ENCODE measurements at places on chromosomes 12 and 14.
A peak's percentile ranks its signal among the peaks of the same experiment; 100 is the strongest.

DNA sequence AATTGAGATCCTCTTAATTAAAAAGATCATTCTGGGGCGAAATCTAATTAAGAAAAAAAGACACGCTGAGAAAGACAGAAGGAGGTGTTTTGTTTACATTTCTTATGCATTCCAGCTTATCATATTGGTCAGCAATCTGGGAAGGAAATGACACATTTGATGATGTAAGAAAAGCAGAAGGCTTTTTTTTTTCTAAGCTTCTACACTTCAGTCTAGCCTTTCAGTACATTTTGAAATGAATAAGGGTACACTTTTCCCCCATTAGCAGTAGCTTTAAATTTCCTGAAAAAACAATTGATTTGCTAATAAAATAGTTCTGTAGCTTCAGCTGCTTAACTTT lies 5.9 kb upstream of the GSC start:
- DNase-seq: no peak

DNA sequence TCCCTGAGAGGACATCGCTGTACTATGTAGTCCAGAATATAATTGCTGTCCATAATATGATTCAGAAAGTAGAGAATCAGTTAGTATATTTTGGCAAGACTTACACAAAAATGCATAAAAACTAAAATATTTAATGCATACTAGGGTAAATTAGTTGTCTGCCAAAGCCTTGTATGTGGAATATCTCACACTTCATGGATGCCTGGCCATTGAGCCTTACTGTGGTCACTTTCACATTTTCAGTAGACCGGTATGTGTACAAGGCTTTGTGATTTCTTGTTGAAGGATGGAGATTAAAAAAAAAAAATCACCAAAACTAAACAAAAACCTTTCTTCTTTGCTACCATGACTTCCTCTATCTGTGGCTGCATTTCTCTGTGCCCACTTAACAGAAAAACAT lies 197.3 kb upstream of the DDHD1 start:
- no peak for DNase-seq

GRCh38 chr14:58568322-58568721 lies 69.4 kb upstream of the DACT1 start:
- no peak for DNase-seq

GRCh38 chr12:90211017-90211416 lies 502.4 kb upstream of the ATP2B1 start:
- DNase-seq: peak; percentile 40

DNA sequence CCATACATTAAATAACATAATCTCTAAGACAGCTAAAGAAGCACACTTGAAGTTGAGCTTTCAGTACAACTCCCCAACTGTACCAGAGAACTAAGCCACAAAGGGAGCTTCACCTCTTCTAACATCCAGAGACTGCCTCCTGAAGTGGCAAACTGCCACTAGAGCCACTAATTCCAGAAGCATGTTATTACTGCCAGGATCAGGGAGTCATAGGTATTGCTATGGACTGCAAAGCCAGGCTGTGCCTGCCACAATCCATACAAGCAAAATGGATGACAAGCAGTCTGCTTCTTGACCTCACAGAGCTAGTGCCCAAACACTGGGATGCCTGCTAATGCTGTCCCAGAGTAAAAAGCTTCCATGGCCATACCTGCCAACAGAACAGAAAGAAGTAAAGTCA lies 160.1 kb downstream of the STXBP6 start:
- no peak for DNase-seq

- no peak for DNase-seq
These were observed 20.3 kb upstream of the HSPB8 start for GRCh38 chr12:119158402-119158801.

DNA sequence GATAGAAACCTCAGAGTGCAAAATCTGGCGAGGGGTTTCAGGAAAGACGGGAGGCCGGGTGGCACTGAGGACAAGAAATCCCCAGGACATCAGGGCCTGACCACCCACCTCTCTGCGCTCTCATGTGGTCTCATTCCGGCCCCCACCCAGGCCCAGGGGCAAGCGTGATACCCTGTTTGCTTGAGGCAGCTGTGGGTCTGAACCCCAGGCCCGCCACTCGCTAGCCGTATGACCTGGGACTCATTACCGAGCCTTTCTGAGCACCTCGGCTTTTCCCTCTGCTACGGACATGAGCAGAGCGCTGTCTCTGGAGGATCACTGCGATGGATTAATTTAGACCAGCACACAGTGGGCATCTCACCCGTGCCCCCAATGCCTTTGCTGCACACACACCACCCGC lies 25.5 kb upstream of the BCDIN3D start:
- no peak for DNase-seq

GRCh38 chr14:95784137-95784536 lies 70.2 kb upstream of the TCL1A start:
- DNase-seq: no peak

GRCh38 chr12:5806371-5807089 lies 138.5 kb downstream of the ANO2 start:
- DNase-seq: peak; percentile 95

GRCh38 chr12:131266591-131267467 lies 313.1 kb downstream of the ADGRD1 start:
- DNase-seq: no peak

GRCh38 chr12:43937947-43938346 lies 102.1 kb downstream of the TMEM117 start:
- no peak for DNase-seq

DNA sequence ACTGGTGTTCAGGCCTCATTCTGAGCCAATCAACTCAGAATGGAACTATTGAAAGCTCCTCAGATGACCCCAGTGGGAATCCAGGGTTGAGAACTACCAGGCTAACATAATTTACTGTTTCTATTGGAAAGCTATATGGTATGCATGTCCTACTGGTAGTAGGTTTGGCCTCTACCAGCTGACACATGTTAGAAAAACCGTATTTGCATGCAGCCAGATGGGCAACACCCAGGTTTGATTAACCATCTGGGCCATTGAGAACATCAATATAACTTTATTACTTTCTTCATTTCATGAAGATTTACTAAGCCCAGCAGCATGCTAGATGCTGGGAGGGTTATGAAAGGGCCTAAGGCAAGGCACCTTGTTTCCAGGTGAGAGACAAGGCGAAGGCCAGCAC lies 181.4 kb upstream of the PARP11 start:
- DNase-seq: no peak

- peak; percentile 98 for DNase-seq
These were observed 459.4 kb downstream of the ETNK1 start for GRCh38 chr12:23084236-23084995.

GRCh38 chr12:51683763-51684357 lies 92.8 kb downstream of the SCN8A start:
- DNase-seq: no peak

- DNase-seq: no peak
These were observed 11.5 kb downstream of the TEAD4 start for GRCh38 chr12:2970744-2971143.

- DNase-seq: no peak
These were observed 13.6 kb downstream of the MDM2 start for GRCh38 chr12:68821357-68822188.

DNA sequence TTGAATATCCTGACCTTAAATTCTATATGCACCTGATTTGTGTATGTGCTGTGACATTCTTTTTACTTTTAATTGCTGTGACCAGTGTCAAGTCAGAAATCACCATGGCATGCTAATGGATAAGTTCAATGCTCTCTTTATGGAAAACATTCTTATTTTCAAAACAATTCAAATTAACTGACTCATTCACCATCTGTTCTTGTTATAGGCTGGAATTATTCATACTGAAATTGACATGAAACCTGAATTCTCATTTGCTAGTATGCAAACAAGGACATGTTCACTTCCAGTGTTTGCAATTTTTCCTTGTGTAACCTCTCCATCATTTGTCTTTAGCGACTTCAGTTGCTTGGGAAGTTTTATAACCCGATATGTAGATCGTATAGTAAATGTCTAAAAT lies at the start of gene TAS2R30:
TAS2R30 (minus strand) TSS at position 340 of the 400 bp plus-strand sequence. CDS start 400 bp downstream, outside the sequence.
- no peak for DNase-seq

GRCh38 chr12:69023840-69024239 lies 90.9 kb upstream of the CPM start:
- no peak for DNase-seq

DNA sequence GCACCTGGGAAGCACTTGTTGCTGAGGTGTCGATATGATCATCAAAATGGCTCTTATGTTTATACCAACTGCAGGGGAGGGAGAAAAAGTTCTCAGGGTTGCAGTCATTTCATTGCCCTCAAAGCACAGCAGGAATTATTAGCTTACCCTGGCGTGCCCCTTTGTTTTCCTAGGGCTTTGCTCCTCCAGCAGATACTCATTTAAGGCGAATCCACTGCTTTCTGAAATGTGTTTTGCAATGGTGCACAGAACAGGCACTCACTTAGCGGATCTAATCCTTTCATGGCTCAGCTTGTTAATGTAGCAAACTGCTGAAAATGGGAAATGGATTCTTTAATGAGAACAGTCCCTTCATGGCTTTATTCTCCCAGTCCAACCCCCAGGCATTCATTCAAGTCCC lies 76.7 kb downstream of the NKX2-1 start:
- DNase-seq: no peak

DNA sequence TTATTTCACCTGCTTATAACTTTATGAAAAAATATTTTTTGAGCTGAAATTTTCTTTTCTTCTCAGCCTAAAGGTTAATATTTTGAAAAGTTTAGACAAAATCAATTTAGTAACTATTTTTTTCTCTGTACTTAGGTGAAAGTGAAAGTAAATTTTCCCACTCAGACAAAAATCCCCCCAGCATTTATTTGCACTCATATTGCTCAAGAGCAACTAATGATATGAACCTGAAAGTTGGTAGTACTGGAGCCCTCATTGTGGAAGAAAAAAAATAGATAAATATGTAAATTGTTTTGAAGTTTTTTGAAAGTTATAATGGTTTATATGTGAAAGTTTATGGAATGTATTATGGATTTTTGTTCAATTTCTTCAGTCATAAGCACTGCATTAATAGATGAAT lies 1005.9 kb upstream of the ATXN7L3B start:
- DNase-seq: no peak

GRCh38 chr14:72882047-72882446 lies 11.9 kb downstream of the DPF3 start:
- no peak for DNase-seq

GRCh38 chr12:42779186-42779859 lies 189.8 kb upstream of the PRICKLE1 start:
- DNase-seq: no peak

GRCh38 chr12:110731479-110731878 lies 11.2 kb downstream of the PPP1CC start:
- DNase-seq: no peak

DNA sequence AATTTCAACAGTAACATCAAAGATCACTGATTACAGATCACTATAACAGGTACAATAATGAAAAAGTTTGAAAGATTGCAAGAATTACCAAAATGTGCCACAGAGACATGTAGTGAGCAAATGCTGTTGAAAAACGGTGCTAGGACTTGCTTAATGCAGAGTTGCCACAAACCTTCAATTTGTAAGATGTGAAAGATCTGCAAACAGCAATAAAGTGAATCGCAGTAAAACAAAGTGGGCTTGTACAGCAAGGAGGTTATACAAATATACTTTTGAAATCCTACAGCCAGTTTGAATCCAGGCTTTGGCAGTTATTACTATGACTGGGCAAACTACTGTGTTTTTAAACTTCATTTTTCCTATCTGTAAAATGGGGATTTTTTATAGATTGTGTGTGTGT lies 1.0 kb upstream of the PLEKHA5 start:
- DNase-seq: no peak

DNA sequence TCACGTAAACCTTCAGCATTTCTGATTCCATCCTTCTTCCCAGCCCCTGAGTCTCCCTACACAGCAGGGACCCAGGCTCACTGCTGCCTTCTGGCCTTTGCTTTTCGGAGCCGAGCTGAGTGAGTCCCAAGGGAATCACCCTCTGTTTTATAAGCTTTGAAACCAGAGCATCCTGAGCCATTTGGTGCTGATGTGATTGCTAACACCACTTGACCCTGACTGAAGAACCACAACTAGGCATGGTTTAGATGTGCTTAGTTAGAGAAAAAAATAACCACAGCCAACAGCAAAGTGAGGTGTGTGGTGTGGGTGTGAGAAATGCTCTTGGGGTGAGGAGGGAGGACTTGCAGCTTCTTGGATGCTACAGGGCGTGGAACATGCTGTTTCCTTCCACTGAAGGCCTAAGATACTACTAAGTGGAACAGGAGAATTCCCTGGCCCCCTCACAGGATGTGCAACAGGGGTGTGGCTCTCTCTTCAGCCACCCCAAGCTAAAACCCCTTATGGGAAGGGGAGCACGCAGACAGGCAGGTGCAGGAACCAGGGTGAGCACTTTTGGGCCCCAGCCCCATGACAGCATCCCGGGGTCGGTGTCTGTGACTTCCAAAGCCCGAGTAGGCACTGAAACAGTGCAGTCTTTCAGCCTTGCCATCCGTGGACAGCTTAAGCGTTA lies at the start of gene TC2N:
TC2N (minus strand) TSS at position 221 of the 673 bp plus-strand sequence. CDS start 53,767 bp downstream, outside the sequence.
- DNase-seq: no peak

DNA sequence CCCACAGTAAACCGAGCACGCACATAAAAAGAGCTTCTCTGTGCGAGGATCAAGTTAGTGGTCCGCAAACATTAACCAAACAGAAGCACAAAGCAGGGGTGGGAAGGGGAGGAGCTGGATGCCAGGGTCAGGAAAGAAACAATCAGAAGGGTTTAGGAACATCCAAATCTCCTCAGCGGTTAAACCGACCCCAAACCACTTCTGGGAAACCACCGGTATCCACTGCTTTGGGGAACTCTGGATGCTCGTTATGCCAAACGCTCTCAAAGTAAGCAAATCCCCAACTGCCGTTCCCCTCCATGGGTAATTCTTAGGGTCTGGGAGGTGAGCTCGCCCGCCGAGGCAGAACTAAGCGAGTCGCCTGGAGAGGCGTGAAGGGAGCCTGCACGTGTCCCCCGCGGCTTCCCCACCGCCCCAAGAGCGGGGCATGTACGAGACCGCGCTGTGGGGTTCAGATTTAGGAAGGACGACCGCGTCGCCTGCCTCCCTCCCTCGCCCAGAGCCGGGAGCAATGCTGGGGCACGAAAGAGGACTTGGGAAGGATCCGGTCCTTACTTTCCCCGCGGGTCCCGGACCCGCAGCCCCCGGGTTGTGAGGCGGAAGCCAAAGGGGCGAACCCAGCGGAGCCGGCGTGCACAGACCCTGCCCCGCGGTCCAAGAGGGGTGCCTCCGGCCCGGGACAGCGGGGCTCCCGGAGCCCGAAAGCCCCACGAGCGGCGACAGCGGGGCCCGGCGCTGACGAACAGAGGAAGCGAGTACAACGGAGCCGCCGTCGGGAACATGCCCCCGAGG lies 711 bp downstream of the SBNO1 start:
- DNase-seq: no peak

DNA sequence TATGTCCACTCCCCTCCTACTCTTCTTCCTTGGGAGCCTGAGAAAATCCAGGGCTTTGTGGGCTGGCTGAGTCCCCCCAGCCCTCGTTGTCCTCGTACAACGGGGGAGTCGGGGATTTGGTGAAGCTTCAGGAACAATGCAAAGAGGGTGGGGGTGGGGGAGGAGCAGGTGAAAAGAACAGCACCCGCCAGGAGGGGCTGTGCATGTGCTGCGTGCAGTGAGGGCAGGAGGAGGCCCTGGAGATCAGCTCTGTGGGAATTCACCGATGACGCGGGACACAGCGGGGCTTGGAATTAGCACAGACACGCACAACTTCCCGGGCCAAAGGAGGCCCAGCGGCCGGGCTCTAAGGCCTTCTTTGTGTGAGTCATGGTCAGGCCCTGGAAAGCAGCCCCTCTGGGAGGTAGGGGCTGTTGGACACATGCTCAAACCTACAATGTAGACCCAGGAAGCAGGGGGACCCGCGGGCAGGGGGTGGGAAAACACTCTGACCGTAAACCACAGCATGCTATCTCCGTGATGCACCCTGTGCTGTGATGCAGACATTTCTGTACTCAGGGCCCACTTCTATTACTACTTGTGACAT lies 32.8 kb downstream of the RBM19 start:
- DNase-seq: no peak

Data from HS-27A (cell line).